ENCODE measurements at places on chromosomes 4 and X. TPM values are rescaled to one million over a fixed set of nuclear protein-coding genes. Genes with fewer than 3 reads are reported as not detected.

Gene CYP4V2
- polyA plus RNA-seq = 3.3 TPM

GRCh38 chr4:37872310-37872988 is 18.4 kb upstream of the TBC1D1 start:
- no peak for DNase-seq

- DNase-seq = peak; percentile 87
These were observed 29.2 kb upstream of the ASMTL start for GRCh38 chrX:1481636-1482529.

GRCh38 chr4:138758196-138758595 is 257.4 kb upstream of the NOCT start:
- no peak for DNase-seq

Gene OCRL
- 23.9 TPM for polyA plus RNA-seq

DNA sequence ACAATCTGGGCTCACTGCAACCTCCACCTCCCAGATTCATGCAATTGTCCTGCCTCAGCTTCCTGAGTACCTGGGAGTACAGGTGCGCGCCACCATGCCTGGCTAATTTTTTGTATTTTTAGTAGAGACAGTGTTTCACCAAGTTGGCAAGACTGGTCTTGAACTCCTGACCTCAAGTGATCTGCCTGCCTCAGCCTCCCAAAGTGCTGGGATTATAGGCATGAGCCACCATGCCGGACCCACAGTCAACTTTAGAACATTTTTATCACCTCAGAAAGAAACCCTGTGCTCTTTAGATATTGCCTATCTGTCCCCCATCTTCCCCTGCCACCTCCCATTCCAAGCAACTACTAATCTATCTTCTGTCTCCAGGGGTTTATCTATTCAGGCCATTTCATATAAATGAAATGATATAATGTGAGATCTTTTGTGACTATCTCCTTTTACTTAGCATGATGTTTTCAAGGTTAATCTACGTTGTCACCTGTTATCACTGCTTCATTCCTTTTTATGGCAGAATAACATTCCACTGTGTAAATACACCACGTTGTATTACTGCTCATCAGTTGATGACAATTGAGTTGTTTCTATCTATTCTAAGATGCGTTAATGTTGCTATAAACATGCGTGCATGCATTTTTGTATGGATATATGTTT is 44.3 kb upstream of the GALNT7 start:
- no peak for DNase-seq

GRCh38 chrX:46179748-46180147 is 365.5 kb downstream of the ZNF674 start:
- DNase-seq = no peak

Gene NLGN4X
- 0.06 TPM for polyA plus RNA-seq

Measured in A549 (cell line).